Lung (tissue), 17 donors: ENCODE measurements at places on chromosomes 4 and X.

DNA sequence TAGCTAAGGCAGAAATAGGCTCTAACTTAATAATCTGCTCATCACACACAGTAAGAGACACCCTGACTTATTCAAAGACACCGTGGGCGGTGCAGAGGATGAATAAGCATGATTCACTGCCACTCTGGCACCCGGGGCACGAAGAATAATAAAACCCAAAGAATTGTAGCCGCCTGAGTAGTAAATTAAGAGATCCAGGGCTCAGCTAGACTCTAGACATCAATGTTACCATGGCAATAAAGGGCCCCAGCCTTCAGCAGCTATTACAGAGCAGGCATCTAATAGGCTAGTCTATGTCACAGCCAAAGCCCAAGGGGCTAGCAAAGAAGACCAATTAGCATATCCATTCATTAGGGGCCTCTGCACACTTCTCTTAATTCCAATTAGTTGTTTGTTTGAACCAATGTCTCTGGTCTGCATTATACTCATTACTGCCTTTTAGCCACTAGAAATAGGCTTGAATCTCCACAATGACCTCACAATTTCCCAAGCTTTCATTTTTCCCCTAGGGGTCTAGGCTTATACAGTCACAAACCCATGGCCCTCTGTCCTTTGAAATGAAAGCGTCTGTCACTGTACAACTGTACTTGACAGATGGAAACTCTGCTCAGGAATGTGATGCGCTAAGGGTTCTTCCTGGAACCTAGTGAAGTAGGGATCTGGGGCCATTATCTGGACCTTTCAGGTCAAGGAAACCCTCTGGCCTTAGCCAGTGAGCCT is 3.0 kb upstream of the ATP1B4 start:
- no peak for DNase-seq

GRCh38 chrX:140050906-140051305 is 85.6 kb upstream of the CXorf66 start:
- DNase-seq, result peak; percentile 13

DNA sequence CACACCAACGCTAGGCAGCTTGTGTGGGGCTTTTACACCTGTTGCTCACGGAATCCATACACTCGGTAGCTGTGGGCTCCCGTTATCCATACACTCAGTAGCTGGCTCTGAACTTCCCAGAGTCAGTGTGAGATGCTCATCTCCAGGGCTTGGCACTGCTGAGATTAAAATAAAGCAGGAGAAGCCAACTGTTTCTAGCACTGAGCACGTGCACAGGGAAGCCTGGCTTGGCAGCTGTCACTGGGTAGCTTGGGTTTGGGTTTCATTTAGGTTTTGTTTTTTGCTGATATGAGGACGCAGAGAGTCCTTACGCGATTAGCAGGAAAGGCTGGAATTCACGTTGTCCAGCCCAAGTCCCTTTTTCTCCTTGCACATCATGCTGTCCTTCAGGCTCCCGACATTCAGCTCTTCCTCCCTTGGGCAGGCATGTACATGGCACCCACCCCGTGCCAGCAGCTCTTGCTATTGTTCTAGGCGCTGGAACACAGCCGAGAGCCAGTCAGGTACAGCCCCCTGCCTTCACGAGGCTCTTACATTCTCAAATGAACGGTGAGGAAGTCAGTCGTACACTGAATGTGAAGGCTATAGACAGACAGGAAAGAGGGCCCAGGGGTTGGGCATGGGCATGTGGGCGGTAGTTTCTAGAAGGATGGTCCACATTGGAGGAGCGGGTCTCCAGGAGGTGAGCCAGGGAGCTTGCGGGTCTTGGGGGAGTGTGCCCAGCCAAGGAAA is 25.9 kb downstream of the NSG1 start:
- no peak for DNase-seq

- no peak for DNase-seq
These were observed 467.5 kb upstream of the CT83 start for GRCh38 chrX:116930311-116930710.

DNA sequence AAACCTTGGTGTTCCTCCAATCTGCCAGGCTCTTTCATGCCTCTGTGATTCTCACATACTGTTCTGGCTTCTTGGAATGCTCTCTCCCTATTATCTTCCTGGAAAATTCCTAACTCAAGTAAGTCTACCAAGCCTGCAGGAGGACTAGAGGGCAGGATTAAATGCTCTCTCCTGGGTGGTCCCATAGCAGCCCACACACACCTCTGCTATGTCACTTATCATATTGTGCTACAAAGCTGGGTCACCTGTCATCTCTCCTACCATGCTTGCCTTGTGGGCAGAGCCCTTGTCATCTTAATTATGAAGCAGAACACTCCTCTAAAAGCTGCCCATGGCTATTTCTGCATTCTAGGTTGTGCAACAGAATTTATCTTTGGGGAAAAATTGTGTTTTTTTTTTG is 344.5 kb upstream of the NOCT start:
- DNase-seq, result no peak

DNA sequence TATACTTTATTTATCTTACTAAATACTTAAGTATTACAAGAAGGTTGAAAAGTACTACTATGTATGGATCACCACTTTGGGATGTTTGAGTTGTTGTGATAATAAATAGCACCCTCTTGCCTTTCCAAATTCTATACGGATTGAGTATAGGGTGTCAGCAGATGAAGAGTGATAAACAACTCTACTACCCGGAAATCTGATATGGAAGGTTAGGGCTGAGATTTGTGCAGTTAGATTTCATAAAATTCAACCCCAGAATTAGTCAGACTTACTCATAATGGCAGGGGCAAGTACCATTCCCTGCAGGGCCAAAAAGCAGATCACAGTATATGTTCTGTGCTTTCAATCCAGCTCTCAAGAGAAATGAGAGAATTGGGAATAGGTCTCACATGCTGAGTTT is 1008.9 kb upstream of the PCDH7 start:
- no peak for DNase-seq

DNA sequence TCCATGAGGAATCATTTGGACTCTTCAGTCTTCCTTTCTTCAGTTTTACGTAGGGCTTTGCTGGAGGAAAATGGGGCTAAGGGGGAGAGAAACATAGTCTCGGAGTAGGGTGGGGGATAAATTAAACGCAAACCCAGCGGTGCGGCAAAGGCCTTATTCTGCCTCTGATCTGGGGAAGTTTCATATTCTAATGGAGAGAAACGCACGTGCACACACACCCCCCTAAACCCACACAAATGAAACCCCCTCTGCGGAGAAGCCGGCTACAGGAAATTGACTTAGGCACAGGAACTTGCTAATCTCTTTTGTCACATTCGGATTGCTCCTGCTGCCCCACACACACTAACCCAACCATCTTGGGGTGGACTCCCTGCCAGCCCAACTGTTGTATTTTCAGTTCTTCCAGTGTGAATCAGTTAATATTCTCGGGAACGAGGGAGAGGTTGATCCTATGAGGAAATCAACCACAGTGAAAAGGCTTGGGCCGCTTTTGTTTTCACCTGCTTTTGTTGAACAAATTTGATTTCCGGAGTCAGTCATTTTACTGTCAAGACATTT is at the start of gene RHOH:
RHOH (plus strand) TSS at position 308 of the 558 bp plus-strand sequence. CDS start 46,356 bp downstream, outside the sequence.
- DNase-seq, result no peak

DNA sequence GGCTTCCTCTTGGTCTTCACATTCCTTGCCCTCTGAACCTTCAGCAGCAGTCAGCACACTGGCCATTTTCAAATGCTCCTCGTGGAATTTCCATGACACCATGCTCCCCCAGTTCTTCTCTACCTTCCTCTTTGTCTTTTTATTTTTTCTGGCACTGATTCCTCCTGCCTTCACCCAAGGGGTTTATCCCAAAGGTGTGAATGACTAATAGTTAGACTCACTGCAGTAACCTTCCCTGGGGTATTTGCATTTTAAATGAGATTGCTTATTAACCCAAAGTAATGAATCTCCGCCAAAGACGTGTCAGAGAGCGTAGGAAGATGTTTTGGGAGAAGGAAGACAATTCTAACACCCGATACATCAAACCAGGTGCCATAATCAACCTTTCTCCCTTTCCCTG is 36.2 kb downstream of the CD40LG start:
- no peak for DNase-seq

DNA sequence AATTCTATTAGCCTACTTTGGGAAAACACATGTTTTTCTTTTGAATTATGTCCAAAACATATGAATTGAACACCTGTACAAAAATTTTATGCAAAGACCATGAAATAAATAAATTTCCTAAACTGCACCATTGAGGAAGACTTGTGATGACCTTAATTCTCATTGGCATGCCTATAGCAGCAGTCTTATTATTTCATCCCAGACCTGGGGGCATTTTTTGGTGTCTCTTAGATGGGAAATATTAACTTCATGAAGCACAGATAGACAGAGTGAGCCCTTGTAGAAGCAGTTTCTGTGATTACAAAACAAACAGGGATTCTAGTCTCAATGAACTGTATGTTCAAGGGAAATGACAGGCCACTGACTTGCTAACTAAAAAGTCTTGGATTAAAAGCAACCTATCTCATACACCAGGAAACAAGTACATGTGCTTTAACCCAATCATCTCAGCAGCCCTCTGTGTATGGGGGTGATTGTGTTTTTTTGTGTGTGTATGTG is 32.0 kb upstream of the HPGD start:
- DNase-seq, result no peak

GRCh38 chr4:103067841-103068547 is 8.6 kb downstream of the SLC9B2 start:
- no peak for DNase-seq

DNA sequence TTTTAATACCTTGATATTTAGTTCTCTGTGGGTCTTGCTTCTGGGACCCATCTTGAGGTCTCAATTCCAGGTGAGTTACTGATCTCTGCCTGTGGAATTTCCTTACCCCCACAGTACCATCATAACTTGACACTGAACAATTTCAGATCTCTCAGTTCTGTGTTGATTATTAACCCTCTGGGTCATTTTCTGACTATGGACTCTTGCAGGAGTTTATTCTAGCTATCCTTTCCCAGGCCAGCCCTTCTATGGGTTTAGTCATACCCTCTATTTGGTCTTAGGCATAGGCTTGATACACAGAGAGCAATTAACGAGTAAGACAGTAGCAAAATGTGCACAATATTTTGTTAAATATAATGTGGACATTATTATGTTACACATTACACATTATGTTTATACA is 3.7 kb upstream of the SPARCL1 start:
- no peak for DNase-seq

GRCh38 chrX:23765449-23765848 is 17.5 kb upstream of the SAT1 start:
- DNase-seq, result no peak

- no peak for DNase-seq
These were observed 123.6 kb downstream of the PCDH18 start for GRCh38 chr4:137408527-137409177.

DNA sequence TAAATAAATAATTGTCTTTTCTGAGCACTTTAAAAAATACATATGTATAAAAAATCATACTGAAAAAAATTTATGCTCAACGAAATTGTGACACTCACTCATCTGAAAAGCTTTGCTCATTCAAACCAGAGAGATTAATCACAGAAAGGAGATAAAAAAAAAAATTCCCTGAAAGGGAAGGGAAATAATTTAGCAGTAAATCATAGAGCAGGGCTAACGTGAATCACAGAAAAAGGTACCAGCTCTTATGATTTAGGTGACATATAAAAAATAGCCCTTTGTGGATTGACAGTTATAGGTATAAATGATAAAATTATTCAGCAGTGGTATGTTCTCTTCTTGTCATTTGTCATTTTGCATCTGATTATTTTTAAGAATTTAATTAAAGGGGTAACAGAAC is 552.7 kb upstream of the TENM3 start:
- DNase-seq, result no peak

DNA sequence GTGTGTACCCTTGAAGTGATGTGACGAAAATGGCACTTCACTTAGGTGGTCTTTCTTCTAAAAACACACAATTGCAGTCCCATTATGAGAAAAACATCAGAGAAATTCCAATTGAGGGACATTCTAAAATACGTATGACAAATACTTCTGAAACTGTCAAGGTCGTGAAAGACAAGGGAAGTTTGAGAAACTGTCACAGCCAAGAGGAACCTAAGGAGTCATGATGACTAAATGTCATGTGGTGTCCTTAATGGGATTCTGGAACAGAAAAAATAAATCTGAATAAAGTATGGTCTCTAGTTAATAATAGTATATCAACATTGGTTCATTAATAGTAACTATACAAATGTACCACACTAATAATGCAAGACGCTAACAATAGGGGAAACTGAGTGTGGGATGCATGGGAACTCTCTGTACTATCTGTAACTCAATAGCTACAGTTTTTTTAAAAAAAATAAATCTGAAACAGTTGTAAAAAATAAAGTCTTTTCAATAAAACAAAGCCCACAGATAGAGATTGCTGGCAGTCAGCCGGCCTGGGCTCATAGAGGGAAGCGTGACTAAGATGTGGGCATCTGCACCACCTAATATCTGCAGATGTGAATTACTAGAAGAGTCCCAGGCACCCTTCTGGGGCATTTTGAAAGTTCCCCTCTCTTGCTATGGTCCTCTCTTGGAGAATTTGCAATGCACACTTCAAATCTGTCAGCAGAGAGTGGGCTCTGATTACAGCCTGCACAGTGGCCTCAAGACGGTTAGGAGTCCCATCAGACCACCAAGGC is 47.6 kb downstream of the MID1IP1 start:
- DNase-seq, result no peak

DNA sequence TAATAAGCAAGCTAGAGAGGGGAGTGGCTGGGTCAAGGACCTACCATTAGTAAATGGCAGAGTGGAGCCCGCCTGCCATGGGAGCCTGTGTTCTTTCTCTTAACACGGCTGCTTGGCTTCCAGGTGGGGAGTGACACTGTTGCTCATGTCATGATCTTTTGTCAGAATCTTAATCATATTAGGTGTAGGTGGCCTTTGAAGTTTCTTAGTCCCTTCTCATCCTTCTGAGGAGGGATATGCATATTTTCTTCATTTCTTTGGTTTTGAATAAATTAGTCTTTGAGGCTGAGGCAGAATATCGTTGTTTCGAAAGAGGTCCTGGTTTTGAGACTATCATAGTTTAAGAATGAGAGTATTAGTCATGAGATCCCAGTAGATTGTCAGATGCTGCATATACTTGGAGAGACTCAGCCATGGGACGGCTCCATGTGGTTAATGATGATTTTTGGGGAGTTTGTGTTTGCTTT is 28.9 kb downstream of the SNX25 start:
- no peak for DNase-seq

- DNase-seq, result no peak
These were observed 149.4 kb upstream of the KLF3 start for GRCh38 chr4:38514465-38515146.

DNA sequence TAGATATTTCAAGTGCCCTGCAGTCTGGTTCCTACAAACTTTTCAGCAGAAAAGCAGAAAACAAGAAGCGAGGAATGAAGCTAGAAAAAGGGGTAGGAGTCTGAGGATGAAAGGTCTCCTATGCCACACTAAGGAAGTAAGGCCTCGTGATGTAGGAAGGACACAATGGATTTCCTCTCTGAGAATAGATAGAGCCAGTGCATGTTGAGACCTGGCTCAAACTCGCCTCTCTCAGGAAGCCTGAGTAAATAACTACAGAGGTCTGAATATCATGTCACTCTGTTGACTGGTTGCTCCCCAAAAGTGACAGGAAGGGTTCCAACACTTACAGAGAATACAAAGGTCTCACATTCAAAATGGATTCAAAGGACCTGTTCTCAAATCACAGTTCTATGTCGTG is 93.3 kb downstream of the GRIA3 start:
- no peak for DNase-seq

GRCh38 chr4:18754180-18754579 is 732.6 kb upstream of the LCORL start:
- no peak for DNase-seq
